ENCODE measurements at places on chromosomes 12 and 14.
A peak's percentile ranks its signal among the peaks of the same experiment; 100 is the strongest.

DNA sequence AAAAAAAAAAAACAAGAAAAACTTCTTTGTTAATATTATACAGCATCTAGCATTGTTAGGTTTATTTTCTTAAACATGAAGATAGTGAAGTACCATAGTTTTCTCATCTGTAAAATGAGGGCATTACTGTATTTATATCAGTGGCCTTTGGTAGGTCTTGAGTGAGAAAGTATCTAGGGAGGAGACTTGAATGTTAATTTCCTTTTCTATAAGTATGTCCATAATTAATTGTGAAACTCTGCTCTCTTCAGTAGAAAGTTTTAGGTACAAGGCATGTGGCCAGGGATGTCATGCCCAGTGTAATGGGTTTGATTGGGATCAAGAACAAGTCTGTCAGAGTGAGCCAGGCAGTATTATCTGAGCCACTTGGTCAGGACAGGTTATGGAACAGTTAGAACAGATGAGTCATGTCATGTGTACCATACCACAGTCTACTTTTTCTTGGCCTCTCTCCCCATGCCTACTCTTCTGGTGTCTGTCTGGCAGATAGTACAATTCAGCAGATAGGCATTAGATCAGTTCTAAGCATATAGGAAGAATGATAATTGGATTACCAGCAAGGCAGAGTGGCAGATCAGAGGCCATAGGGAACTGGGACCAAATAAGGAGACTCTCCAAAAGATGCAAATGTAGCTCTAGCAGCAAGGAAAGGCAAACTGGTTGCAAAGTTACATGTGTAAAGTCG is 30.4 kb downstream of the FBXO34 start:
- no peak for DNase-seq

- no peak for DNase-seq
These were observed 301.1 kb downstream of the DUSP6 start for GRCh38 chr12:89051065-89051677.

DNA sequence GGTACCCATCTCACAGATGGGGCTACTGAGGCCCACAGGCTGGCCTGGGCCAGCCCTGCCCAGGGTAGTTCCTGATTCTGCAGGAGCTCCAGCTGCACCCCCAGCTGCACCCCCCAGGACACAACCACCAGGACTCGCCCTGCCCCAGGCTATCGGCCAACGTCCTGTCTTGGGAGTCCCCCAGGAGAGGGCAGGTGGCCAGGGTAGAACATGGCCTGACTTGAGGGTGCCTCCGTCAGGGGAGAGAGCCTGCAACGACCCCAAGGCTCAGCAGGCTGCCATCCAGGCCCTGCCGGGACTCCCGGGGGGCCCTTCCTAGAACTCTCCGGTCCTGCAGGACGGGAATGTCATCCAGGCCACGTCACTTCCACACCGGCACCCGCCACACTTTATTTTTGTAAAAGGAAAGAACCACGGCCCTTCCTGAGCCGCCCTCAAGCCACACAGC is 15.8 kb downstream of the JAG2 start:
- no peak for DNase-seq

- DNase-seq = no peak
These were observed 5.3 kb downstream of the ACIN1 start for GRCh38 chr14:23089498-23090253.

DNA sequence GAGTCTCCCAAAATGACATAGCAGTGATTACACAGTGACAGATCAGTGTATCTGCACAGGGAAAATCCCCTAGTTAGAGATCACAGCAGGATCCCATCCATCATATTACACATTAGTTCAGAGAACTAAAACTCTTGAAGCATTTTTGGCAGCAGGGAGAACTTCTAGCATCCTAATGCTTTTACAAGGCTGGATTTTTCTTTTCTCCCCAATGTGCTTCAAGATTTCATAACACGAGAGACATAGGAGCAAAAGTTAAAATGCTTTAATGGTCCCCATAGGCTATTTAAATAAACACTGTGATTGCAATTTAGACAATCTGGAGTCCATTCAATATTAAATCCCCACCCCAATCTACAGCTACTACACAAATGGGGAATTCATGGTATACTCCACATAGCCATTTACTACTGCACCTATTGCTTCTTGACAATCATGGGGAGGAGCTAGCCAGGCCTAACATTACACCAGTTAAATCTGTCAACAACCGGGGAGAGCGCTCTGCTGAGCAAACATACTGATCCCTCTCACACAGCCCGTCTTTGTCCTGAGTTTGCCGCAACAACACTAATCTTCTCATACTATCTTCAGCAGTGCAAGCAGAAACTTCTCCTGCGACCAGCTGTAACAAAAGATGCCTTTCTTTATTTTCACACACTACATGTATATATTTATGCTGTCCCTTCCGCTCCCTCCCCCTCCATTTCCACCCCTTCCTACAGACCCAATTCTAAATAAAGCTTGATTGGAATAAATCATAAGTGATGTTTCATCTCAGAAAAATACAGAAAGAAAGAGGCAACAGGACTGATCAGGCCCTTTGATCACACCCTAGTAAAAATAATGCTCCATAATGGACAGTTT is 120.3 kb upstream of the SOX5 start:
- DNase-seq = peak; percentile 68

GRCh38 chr14:54815016-54815415 is 87.6 kb downstream of the GCH1 start:
- no peak for DNase-seq

DNA sequence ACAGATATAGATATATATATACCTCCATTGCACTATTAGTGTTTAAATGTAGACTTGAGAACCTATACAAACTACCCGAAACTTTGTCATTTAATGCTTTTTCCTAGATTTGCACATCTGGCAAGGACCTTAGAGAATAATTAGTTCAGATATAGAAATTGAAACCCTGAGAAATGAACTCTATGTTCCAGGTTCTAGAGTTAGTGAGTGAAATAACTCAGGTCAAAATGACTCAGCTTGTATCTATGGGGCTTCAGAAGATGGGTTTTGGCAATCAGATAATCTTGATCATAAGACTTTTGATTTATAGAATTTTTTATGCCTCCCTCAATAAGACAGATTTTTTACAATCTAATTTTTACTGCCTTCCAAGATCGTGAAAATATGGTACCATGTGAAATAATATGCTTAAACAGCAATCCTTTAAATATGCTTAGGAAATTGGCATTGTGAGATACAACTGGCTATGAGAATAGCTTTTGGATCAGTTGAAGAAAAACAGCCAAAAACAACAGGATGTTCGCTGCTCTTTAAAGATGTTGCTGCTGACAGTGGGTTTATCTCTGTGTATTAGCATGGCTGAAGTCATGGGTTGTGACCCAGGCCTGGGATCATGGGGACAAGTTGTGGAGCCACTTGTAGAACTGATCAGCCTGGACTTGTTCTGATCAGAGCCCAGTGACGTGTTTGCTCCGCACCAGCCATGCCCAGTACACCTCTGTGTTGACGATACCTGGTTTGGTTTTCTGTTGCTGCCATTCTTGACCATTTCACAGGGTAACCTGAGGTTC is 63.6 kb downstream of the TTLL5 start:
- no peak for DNase-seq

DNA sequence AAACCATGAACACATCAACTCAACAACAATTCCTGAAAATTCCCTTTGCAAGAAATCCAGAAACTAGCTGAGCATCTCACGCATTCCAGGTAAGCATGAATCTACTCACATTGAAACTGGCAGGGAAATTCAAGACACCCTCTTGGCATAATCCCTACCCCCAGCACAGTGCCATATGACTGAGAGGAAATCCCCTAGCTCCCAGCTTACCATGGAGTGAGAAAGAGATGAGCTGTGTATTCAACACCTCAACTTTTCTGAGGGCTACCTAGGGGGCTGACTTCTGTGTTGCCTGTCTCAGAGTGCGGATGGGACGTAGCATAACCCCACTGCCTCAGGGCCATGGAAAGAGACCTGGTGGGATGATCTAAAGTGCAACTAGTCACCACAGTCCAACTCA is 37.7 kb upstream of the GPR132 start:
- no peak for DNase-seq

DNA sequence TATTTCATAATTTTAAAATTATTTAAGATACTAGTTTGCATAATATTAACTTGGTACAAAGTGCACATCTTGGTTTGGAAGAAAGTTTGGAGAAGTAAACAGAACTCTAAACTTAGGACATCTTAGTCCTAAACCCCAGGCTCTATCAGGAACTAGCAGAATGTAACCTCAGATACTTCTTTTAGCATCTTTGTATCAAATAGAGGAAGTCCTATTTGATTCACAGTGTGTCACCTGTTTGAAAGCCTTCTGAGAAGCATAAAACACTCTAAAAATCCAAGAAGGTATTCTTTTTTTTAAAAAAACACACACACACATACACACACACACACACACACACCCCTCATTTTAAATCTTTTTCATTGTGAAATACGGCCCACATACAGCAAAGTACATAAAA is 12.0 kb upstream of the RNU6-7 start:
- no peak for DNase-seq

- DNase-seq = no peak
These were observed 497.7 kb downstream of the FUT8 start for GRCh38 chr14:65910108-65910786.

DNA sequence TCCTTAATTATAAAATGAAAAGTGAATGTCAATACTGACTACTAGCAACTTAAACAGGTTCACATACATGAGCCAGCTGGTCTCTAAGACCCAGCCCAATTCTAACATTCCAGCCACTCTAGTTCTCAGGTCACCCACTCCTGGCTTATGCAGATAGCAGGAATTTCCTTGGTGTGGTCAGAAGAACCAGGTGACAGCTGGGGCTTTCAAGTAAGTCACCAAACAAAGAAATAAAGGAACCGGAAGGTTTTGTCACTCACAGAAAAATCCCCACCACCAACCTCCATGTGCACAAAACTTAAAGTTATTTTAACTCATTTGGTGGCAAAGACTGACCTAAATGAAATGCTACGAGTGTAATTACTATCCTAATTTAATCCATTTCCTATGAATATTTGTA is 129.6 kb upstream of the CDKN3 start:
- no peak for DNase-seq

GRCh38 chr12:619346-619745 is 43.9 kb downstream of the NINJ2 start:
- no peak for DNase-seq

DNA sequence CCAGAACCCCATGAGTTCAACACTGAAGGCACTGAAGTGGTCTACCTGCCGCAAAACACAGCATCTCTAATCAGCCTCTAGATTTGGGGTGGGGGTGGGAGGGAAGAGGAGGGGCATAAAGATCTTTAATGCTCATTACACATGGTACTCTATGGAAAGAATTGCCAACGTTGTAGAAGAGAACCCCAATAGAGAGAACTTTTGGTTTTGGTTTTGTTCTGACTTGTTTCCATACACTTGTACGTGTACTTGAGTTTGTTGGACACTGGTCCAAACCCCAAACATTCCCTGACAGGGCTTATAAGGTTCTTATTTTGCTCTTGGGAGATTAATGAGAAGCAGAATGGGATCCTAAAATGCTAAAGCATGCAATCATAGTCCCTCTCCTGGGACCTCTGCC is 31.0 kb downstream of the GNPTAB start:
- DNase-seq = no peak

DNA sequence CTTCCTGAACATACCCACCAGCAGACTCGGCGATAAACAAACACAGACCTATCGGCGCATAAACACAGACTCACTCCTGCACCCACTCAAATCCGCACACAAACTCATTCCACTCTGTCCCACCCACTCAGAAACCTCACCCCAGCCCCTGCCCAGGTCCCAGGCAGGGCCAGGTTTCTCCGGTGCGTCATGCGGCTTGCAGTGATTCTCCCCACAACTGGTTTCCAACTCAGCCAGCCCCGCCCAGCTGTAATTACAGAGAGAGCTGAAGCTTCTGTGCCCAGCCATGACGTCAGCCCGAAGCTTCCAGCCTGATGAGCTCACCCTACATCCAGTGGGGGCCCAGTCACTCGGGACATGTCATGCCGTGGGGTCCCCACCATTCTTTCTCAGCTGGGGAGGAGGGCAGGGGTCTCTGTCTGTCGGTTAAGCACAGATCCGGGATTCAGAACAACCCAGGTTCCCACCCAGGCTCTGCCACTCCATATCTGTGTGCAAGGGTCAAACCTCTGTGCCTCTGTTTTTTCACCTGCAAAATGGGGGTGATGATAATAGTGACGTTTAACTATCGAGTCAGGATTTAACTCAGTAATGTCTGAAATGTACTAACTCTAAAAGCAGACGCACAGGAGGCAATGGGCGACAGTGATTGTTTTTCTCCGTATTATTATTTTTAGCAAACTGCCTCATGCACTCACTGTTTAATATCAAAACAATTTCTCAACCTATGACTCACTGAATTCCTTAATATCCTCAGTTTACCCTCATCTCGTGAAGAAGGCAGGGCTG is 2.3 kb upstream of the HSPB8 start:
- DNase-seq = peak; percentile 20

DNA sequence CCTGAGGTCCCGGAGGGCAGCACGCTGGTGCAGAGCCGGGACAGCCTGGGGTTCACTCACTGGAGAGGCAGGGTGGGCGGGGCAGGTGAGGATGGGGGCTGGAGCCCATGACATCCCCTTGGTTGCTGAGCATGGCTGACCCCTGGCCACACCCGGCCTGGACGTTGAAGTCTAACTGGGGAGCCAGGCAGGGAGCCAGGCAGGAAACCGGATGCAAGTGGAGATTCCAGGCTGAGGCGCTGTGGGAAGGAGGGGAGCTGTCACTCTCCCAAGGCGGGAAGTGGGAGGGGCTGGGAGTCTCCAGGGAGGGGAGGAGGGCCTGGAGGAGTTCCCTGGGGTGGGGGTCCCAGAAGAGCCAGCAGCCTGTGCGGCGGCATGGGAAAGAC is 7.7 kb upstream of the INF2 start:
- no peak for DNase-seq

Measured in NCI-H1436 treated with DMSO at 0.1 percent for 48 hours (cell line).